KBM-7 (cell line): ENCODE measurements at places on chromosomes 5 and 9.

- no peak for DNase-seq
Observed at GRCh38 chr9:107460153-107461023, 29.2 kb downstream of the KLF4 start.

GRCh38 chr5:53890490-53890889 is 330.1 kb downstream of the NDUFS4 start:
- DNase-seq, result no peak

DNA sequence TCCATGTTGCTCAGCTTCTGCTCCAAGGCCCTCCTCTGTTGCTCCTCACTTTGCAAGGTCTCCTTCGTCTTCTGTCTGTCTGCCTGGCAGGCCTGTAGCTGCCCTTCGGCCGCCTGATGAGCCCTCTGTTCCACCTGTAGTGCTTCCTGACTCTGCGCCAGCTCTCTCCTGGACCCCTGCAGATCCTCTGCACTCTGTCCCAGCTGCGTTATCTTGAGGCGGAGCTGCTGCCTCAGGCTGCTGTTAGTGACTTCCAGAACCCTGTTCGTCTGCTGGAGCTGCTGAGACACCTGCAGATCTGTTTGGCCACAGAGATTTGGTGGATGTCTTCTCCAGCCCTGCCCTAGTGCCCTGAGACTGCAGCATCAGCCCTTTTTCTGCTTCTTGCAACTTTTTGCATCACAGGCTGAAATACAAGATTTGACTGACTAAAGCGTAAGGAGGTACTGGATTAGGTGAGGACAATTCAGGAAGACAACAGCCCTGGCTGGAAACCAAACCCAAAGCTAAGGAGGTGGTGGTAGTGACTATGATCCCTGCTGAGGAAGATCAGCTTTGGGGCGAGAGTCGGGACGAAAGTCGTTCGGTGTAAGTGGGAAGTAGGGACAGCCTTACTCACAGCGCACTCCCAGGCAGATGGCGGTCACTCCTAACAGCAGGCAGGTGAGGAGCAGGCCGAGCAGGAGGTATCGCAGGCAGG is 2.1 kb downstream of the CD72 start:
- no peak for DNase-seq

DNA sequence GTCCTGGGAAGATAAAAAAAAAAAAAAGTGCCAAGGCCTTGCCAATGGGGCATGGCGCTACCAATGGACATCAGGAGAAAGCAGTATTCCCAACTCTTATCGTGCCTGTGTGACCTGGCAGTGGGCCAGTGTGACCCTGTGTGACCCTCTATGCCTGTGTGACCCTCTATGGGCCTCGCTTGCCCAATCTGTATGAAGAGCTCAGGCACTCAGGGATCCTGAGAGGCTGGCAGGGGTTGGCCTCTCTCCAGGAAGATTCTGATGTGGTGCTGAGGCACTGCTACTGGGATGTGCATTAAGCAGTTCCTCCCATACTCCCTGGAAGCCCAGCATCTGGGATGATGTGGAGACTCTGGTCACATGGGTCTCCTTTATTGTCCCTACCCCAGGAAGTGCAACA is 179.2 kb downstream of the MACROH2A1 start:
- DNase-seq, result no peak

DNA sequence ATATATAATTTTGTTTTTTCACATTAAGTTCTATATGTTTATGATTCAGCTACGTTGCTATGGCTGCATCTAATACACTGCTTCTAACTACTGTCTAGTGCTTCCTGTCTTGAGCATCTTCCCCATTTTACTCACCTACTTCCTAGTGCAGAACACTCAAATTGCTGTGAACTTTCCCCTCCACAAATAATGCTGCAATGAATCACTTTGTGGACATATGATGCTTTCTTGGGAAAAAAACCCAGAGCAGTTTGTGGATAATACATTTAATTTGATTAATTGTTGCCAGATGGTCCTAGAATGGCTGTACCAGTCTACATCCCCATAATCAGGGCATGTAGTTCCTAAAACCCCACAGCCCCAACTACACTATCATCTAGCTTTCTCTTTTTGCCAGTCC is 18.5 kb downstream of the CD180 start:
- DNase-seq, result no peak
